CD4-positive, alpha-beta T cell (primary cell): ENCODE measurements at places on chromosomes 2 and 18.

- no peak for DNase-seq
Measured at GRCh38 chr18:78271790-78272189, 707.8 kb upstream of the SALL3 start.

- DNase-seq = no peak
Measured at GRCh38 chr2:218953366-218953954, 6.0 kb upstream of the CDK5R2 start.

- no peak for DNase-seq
Measured at GRCh38 chr2:6202756-6203155, 510.6 kb downstream of the SOX11 start.

DNA sequence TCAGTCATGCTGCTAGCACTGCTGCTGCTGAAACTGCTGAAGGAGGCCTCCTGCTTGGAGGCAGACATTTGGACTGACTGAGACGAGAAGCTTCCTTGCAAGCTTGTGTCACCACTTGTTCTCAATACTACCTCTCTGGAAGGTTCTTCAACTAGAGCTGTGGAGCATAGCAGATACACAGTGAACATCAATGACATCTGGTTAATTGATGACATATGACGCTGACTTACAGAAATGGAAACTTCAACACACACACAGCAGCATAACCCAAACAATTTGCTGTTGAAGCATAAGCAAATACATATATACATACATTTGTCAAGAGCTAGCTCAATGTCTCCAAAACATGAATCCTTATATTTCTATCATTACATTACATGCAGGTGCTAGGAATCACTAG, 47.3 kb downstream of the PLEKHA3 start:
- no peak for DNase-seq

DNA sequence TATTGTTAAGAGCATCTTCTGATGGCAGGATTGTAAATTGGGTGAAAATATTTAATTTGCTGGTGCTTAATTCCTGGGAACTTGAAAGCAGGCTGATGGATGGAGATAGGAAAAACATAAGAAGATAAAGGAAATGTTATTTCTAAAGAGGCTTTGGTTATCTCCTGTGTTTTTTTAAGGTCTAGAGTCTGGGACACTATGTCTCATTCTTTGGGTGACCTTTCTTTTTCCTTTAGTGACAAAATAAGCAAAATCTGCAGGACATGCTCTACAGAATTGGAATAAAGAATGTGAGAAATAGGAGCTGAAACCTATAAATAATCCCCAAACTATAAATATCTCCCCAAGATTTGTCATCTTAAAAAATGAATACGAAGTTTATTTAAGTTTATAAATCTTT, 241.7 kb downstream of the DSC3 start:
- no peak for DNase-seq

DNA sequence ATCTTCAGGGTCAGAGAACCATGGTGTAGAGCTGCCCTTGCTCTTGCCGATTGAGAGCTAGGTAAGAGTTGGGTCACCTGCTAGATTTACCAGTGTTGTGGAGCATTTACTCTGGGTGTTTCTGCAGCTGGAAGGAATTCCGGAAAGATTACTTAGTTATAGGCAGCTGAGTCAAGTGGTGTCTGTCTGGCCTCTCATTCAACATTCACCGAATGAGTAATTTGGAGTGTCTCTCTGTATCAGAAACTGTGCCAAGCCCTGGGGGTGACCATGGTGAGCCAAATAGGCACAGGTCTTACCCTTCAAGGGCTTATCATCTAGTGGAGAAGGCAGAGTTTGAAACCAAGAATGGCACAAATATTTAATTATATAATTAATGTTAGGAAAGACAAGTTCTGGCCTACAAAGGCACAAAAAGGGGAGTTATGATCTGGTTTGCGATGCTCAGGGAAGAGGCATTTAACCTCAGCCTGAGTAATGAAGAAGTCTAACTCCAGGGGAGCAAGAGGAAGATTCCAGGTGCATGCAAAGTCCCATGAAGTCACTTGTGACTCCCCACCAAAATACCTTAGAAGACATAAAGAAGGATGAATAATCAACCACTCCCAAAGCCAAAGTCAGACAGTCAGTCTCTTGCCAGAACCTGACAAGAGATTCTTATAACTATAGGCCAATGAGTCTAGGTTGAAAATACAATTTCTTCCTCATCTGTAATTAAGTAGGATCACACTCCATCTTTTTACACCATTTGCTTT, 12.5 kb downstream of the SETBP1 start:
- no peak for DNase-seq

DNA sequence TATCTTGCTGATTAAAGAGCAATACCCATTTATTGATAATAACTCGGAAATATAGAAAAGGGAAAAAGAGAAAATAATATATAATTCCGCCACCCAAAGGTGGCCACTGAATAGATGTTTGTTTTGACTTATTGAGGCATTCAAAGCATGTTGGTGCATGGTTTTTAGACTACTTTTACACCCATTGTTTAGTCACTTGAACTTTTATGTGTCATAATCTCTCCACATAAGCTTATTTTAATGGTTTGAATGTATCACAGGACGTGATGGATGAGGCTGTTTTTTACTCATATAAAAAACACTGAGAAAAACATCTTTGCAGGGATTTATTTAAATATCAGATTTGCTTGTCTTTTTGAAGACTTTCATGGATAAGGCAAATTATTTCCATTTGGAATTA, 120.4 kb downstream of the ACKR3 start:
- DNase-seq = no peak
